ENCODE measurements at places on chromosomes 7 and 10. TPM values are rescaled to one million over a fixed set of nuclear protein-coding genes. Genes with fewer than 3 reads are reported as not detected.

The SPDYE2B gene
- total RNA-seq, result not detected

DNA sequence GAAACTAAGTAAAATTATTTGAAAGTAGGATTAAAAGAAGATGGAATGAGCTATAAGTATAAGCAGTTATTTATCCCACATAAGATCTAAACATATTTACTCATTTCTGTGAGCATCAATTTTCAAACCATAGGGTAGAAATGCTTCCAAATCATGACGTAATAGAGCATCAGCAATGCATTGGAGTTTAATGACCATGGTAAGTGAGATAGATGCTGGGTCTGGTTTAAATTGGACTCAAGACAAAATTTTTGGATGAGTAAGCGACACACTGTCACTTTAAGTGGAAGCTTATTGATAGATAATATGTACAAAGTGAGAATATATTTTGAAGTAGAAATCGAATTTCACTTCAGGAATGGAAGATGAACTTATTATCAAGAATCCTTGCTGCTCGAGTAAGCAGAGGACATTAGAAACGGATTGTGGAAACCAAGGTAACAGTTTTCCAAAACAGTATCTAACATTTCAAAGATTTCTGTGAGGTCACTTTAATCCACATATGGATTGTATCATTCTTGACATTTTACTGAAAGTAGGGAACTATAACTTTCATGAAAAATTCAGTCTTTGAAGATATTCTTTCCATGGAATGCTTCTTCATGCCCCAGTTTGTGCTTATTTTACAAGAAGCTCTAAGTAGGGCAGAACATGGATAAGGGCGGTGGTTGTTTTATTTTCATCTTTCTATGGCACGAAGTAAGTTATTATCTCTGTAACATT lies 85.8 kb downstream of the AGMO start:
- H3K27ac ChIP-seq, result no peak overlapping the region
- no peaks in the 10 kb centered on the region for H3K4me1 ChIP-seq
- DNase-seq, result no peak
- H3K36me3 ChIP-seq, result no peaks in the 10 kb centered on the region
- no peaks in the 10 kb centered on the region for H3K27me3 ChIP-seq

The ZRANB1 gene
- 27.1 TPM for total RNA-seq

GRCh38 chr7:46695051-46695708 lies 774.1 kb upstream of the IGFBP3 start:
- H3K4me1 ChIP-seq, result no peaks in the 10 kb centered on the region
- H3K27ac ChIP-seq, result no peak overlapping the region
- no peak for DNase-seq
- no peaks in the 10 kb centered on the region for H3K36me3 ChIP-seq
- H3K27me3 ChIP-seq, result no peaks in the 10 kb centered on the region
- no peak overlapping the region for H3K4me3 ChIP-seq

The INSYN2A gene
- total RNA-seq, result not detected

All from thyroid gland (tissue), 4 donors.